ENCODE measurements at places on chromosomes 7 and 10. TPM values are rescaled to one million over a fixed set of nuclear protein-coding genes. Genes with fewer than 3 reads are reported as not detected.

DNA sequence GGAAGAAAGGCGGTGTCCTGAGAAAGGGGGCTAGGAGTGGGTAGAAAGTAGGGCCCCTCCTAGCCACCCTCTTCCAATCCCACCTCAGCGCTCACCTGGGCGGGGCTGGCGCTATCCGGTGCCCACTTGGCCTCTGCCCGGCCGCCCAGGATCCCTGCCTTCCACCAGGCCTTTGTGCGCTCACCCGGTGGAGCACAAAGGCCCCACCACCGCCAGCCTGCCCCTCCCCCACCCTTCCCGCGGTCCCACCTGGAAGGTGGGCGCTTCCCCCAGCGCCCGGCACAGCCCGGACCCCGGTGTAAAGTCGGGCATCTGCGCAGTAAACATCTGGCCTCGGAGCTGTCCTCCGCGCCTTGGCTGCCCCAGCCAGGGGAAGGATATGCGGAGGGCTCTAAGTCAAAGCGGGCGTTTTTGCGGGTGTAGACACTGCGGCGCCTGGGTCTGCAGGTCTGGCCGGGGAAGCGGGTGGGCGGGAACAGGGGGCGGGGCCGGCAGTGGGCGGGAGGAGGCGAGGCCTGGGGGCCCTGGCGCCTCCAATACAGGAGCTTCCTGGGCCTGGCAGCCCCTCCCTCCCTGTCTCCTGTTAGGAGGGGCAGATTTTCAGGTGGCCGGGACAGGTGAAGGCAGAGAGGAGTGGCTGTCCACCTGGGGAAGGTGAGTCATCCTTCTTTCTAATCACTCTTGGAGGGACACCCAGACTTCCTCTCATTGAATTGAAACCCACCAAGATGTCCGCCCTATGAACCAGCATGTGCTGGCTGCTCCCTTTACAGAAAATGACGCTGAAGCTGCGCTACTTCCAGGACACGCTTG is 49.3 kb downstream of the PNLIPRP2 start:
- H3K27ac ChIP-seq: no peak overlapping the region
- H3K4me3 ChIP-seq: no peak overlapping the region
- H3K36me3 ChIP-seq: no peaks in the 10 kb centered on the region
- H3K27me3 ChIP-seq: peaks cover 3% of the 10 kb centered on the region
- DNase-seq: no peak
- H3K4me1 ChIP-seq: no peaks in the 10 kb centered on the region

GRCh38 chr10:71542478-71542877 is 145.8 kb downstream of the CDH23 start:
- H3K27me3 ChIP-seq: peaks cover 8% of the 10 kb centered on the region
- DNase-seq: no peak
- H3K4me1 ChIP-seq: no peaks in the 10 kb centered on the region
- no peak overlapping the region for H3K4me3 ChIP-seq
- H3K27ac ChIP-seq: no peak overlapping the region

DNA sequence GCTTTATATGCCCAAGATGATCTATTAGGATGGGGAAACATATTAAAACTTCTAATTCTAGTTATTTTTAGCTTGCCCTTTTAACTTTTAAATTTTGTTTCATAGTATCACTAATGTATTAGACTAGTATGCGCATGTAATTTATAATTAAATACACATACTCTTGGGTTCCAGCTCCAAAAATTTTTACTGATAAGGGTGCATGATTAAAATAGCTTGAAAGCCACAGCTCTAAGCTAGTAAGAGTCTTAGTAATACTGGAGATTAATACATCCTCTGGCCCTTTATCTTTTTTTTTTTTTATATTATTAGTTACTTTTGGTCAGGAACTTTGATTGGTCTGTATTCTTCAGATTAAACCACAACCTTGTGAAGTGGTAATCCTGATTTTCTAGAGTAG is 53.6 kb downstream of the ATXN7L1 start:
- no peaks in the 10 kb centered on the region for H3K36me3 ChIP-seq
- H3K4me3 ChIP-seq: no peak overlapping the region
- no peaks in the 10 kb centered on the region for H3K27me3 ChIP-seq
- H3K4me1 ChIP-seq: peaks cover 16% of the 10 kb centered on the region

DNA sequence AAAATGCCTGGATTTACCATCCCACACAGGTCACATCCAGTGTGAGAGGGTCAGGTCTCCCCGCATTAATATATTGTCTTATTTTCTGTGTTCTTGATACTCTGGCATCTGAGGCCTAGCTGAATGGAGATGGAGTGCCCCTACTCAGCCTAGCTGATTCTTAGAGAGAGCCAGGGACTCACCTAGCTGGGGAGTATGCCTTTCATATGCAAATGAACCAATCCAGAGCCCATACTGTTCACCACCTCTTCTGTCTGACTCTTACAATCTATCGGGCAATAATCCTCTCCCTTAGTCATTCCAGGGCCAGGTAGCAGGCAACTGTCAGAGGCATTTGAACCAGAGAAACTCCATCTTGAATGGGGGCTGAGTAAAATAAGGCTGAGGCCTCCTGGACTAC is 46.3 kb downstream of the LBX1 start:
- peaks cover 31% of the 10 kb centered on the region for H3K27me3 ChIP-seq
- no peak for DNase-seq
- no peaks in the 10 kb centered on the region for H3K36me3 ChIP-seq
- no peaks in the 10 kb centered on the region for H3K4me1 ChIP-seq

MGAM2 gene
- total RNA-seq: not detected

GRCh38 chr10:104336821-104337467 is 1.3 kb downstream of the ITPRIP start:
- no peak for DNase-seq
- peaks cover 29% of the 10 kb centered on the region for H3K4me1 ChIP-seq
- peaks cover 21% of the 10 kb centered on the region for H3K36me3 ChIP-seq
- peak overlapping the region; percentile 97 for H3K27ac ChIP-seq
- peak overlapping the region; percentile 87 for H3K4me3 ChIP-seq

GRCh38 chr7:108723381-108723814 is 153.7 kb downstream of the DNAJB9 start:
- no peaks in the 10 kb centered on the region for H3K27me3 ChIP-seq
- no peak overlapping the region for H3K27ac ChIP-seq
- no peak overlapping the region for H3K4me3 ChIP-seq
- no peaks in the 10 kb centered on the region for H3K36me3 ChIP-seq
- no peak for DNase-seq

GRCh38 chr10:58570979-58571378 is 58.3 kb downstream of the BICC1 start:
- no peaks in the 10 kb centered on the region for H3K27me3 ChIP-seq
- H3K4me3 ChIP-seq: no peak overlapping the region
- no peaks in the 10 kb centered on the region for H3K4me1 ChIP-seq

Data from SJSA1 (cell line).